ENCODE measurements at places on chromosomes 6 and 20.

DNA sequence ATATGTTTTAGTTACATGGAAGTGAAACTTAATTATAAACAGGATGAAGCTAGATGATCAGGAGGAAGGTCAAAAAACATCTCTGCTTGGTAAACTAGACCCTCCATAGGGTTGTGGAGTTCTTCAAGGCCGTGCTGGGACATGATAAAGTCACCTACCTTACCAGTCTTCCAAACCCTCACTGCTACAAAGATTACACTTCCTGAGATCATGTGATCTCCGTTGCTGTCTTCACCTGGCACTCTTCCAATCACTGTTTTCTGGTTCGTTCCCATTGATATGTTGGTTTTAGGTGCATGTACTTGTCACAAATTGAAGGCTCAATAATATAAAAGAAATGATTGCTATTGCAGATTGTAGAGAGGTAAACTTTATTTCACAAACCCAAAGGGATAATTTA lies 161.5 kb upstream of the MAN1A1 start:
- no peak for DNase-seq

DNA sequence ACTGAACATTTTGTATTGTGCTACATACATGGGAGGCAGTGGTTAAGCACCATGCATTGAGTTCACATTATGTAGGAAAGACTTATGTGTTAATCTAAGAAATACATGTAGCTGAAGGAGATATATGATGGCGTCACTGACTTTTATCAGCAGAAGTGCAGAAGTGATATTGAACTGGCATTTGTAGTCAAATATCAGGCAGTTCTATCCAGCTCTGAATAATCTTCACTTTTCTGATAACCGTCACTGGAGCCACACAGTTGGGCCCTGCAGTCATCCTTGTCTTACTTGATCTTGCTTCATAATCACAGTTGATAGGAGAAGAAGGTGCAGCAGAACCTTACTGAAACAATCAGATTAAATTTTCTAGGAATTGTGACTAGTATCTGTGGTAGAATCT lies 26.4 kb downstream of the CRISP1 start:
- no peak for DNase-seq

DNA sequence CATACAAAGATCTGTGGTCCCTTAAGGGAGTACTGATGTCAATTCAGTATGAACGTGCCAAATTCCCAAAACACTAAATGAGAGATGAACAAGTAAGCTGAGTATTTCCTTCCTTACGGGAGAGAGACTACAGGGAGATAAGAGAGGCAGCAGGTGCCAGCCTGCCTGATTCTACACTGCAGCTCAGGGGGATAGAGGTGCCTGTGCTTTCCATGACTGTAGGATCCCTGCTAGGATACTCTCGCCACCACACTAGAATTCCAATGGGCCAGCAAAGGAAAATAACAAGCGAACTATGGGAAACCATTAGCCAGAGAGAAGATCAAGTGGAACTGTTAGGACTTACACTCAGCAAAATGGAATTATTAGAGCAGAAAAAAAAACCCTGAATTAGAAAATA lies 198.5 kb upstream of the BTBD3 start:
- no peak for DNase-seq

DNA sequence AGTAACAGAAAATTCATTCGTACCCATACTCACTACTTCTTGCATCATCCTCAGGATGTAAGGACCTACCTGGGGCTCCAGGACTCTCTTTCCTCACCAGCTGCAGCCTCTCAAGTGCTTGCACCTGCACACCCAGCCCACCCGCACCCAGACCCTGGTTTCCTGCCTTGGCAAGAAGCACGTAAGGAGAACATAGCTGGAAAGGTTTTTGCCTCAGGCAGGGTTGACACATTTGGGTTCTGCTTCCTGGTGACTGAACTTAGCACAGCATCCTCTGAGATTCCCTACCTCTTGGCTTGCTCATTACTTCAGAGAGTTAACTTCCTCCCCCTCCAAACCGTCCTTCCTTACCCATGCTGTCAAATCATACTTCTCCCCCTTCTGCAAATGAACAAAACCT lies 556.9 kb downstream of the CD83 start:
- no peak for DNase-seq

DNA sequence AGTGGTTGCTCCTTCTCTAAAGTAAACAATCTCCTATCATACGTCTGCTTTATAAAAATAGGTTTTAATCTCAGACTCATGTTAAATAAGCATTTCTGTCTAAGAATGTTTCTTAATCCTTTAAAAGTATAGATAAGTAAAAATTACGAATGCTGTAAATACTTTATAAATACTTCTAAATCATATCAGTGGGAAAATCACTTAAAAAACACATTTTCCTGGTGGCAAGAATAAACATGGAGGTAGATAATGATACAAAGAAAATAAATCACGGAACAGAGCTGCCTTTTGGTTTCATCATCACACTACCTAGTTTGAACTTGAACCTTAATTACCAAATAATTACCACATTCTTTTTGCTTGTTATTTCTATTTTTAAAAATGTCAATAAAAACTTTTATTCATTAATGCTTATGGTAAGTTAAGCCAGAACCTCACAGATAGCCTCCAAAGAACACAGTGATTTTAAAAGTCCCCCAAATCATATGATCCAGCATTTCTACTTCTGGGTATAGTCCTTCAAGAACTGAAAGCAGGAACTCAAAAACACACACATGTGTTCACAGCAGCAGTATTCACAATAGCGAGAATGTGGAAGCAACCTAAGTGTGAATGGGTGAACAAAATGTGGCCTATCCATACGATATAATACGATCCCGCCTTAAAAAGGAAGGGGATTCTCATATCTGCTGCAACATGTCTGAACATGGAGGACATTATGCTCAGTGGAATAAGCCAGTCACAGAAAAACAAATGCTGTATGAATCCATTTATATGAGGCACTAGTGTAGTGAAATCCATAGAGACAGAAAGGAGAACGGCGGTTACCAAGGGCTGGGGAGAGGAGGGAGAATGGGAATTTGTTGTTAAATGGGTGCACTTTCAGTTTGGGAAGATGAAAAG lies 72.4 kb downstream of the SLC22A23 start:
- DNase-seq = no peak

DNA sequence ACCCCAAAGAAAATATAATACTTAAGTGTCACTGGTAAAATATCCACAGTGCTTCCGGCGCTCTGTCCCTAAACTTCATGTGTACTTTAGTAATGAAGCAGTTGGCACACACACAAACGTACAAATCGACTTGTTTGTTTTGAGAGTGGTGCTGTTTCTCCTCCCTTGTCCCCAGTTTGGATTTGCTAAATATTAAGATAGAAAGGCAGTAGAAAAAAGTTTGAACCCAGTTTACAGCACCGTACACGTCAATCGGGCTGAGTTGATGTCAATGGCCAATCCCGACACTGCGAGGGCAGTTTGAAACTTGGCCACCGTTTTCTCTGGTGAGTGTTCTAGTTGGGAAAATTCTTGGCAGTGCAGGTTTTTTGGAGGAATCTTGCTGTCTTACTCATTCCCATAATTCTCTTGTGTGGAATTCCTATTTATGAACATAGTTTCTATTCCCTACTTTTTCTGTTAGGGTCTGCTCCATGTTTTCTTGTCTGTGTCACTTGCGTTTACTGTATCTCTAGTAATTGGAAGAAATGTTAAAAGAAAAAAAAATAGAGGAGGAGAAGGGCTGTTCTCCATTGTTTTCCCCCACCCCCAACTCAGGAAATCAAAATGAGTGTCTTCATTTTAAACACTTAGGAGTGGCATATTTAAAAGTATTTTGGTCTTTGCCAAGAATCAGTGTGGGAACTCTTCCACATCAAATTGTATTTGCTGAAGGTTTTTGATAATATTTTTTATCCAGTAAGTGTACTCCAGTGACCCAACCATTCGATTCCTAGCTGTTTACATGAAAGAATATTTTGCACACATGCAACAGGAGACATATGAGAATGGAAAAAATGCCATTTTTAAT lies 72.3 kb downstream of the OR2B2 start:
- no peak for DNase-seq

DNA sequence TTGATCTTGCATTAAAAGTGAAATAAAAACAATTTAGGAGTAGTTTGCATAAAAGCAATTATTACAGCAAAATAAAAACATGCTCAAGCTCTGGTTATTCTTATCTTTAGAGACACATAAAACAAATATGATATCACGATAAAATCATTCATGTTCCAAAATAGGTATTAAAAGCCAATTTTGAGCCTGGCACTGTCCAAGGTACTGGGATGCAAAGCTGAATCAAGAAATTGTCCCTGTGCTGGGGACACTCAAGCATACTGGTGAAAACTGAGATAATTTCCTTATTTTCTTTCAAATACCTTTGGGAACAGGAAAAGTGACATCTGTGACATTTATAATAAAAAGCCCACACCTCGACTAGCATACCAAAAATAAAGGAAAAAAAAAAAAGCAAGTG lies 931 bp upstream of the MTCL3 start:
- no peak for DNase-seq

GRCh38 chr6:130359736-130360135 lies 6.1 kb upstream of the TMEM200A start:
- DNase-seq = no peak

- DNase-seq = no peak
Observed at GRCh38 chr20:46562009-46562372, 11.5 kb upstream of the OCSTAMP start.
